ENCODE measurements at places on chromosomes 2 and 18.
A peak's percentile ranks its signal among the peaks of the same experiment; 100 is the strongest.

DNA sequence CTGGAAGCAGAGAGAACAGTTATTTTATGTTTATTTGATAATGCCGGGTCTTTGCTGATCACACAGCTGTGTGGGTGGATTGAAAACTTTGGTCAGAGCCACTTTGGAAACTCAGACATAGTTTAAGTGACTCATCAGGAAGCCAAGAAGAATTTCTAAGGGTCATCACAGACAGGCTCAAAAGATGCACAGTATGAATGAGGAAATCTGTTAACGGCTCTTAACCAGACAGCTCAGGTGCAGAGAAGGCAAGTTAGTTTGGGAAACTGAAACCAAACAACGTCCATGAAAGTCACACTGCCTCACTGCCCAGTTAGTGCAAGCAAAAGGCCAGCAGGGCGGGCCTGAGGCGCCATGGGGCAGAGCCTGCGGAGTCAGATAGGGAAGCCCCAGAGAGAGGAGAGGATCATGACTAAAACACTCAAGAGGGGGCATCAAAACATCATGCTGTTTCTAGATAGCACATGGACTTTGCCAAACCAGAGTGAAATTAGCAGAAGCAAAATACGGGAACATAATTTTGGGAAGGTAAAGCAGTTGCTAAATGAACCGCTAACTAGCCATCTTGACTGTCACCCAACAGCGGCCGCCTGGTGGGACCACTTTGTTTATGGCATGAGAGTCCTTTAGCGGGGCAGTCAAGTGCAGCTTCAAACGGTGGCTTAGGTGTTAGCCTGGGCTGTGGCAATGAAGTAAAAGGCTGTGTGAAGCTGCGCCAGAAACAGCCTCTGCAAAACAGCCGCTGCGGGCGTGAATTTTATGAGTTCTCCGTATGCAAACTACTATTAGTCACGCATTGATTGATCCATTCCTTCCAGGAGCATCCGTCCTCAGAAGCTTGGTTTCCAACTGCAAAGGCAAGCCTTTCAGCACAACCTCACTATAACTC is 101.2 kb downstream of the KCTD18 start:
- no peak for DNase-seq

DNA sequence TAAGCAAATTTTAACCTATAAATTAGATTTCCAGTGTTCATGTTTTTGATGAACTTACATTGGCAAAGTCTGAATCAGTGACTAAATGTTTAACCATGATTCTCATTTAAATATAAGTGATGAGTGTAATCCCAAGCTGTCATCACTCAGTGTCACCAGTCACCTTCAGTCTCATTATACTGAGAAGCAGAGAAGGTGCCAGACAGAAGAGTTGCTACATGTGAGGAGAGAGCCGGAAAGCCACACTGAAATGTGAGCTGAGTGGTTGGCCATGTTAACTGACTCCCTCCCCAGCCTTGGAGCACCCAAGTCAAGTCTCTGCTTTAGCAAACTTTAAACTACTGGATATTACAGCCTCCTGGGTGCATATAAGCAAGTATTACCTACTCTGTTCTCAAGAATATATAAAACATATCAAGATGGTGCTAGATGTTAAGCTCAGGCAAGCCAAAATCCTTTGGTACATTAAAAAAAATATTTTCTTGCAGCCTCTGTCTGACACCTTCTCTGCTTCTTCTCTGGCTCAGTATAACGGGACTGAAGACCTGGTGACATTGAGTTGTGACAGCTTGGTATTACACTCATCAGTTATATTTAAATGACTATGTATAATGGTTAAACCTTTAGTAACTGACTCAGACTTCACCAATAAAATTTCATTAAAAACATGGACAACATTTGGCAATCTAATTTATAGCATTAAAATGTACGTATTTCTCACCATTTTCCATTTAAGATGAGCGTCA is 75.8 kb upstream of the MAP3K20 start:
- DNase-seq: no peak

- no peak for DNase-seq
These were observed 2.7 kb upstream of the HSBP1L1 start for GRCh38 chr18:79961527-79962291.

GRCh38 chr2:226760412-226761194 is 39.0 kb downstream of the IRS1 start:
- no peak for DNase-seq

DNA sequence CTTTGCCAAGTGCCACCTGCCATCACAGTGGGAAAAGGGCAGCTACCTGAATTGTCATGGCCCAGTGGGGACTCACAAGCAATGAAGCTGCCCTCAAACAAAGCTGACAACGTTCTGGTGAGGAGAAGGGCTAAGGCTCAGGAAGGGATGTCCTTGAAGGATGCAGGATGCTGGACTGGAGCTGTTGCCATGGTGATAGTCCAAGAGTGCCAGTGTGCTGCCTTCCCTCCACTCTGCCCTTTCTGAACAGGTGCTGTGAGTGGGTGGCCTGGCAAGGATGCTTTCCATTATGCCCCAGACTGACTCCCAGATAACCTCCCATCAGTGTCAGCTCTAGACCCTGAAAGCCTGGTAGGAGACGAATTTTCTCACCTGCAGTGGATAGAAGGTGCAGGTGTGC is 137.8 kb upstream of the GYPC start:
- DNase-seq: no peak

DNA sequence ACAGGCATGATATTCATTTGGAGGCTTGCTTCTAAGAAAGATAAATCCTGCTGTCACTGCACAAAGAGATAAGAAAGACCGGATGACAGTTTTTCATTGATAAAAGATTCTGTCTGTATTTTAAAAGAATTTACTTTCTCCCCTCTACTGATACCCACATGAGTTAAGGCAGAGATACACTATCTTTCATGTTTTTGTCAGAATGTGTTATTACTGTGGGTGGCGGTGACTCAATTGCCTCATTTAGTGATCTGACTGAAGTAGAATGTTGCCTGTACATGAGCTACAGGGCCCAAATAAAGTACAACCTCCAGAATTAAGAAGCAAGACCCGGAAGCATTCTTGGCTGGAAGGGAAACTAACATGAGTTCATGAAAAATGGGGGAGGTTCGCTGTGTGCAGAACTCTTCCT is 480.0 kb downstream of the SLC4A3 start:
- no peak for DNase-seq

DNA sequence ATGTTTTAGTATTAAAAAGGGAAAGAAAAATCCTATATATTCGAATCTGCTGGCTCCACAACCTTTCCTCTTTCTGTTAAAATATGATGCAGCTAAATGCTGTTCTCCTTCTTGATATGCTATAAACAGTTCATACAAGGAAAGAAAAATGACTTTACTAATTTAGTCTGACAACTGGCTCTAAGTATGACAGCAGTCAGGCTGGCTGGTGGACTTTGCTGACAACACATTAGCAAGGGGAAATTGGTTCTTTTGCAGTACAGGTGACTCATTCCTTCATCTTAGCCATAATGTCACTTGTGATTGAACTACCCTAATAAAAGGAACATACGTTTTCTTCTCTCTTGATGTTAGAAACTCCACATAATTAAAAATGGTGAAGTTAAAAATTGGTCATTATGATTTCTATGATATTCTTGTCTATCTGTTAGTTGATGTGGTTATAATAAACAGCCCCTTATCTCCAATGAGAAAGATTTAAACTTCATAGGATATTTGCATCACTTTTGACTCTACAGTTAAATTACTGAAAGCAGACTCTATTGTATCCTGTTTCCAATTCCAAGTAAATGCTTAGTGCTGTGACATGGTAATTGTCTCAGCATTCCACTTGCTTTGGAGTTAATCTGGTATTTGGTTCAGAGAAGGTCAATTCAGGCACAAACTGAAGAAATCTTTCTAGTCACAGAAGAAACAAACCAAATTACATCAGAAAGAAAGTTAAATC is 315.3 kb upstream of the GULP1 start:
- no peak for DNase-seq

GRCh38 chr18:28078849-28079248 is 98.1 kb downstream of the CDH2 start:
- no peak for DNase-seq

DNA sequence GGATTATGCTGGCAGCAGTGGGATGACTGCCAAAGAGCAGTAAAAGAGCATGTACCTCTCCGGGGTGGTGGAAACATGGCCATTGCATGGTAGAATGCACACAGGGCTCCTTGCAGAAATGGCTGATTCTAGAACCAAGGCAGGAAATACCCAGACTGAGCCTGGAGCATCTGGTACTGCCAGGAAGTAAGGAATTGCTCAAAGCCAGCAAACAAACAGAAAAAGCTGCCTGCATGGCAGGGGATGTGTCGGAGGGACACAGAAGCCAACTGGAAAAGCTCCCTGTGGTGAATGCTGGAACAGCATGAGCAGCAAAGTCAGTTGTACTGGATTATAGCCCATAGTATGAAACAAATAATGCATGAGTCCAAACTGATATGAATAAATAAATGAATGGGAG is 78.0 kb upstream of the NFATC1 start:
- DNase-seq: no peak

DNA sequence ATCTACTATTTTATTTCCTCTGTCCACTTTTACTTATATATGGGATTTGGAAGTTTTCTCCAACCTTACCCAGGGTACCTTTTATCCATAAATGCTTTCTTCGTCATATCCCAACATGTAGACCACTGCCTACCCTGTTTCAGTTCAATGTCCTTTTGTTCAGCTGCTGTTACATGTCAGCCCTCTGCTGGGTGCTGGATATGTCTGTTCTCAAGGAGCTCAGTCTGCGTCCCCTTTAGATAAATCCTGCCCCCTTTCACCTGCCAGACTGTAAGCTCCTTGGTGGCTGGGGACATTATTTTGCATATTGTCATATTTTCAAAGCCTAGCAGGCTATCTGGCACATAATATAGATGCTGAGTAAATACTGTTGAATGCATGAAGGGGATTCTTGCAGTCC is 53.2 kb downstream of the NEMP2 start:
- DNase-seq: no peak

- no peak for DNase-seq
These were observed 23.8 kb downstream of the GRHL1 start for GRCh38 chr2:9975328-9975727.

GRCh38 chr2:46490521-46491141 is 11.3 kb downstream of the TMEM247 start:
- DNase-seq: peak; percentile 12

DNA sequence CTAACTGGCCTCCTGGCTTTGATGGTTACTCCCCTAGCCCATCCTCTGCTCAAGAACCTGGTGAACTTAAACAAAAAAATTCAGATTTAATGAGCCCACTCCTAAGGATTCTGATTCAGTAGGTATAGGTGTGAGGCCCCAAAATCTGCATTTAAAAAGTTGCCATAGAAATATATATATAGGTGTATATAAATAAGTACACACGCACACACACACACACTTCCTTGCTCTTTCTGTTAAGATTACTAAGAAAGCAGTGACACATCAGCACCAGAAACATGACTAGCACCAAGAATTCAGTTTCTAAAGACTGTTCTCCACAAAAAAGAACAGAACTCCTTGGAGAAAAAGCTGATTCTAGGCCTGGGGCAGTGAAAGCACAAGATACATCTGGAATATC is 17.8 kb downstream of the EML6 start:
- DNase-seq: no peak

DNA sequence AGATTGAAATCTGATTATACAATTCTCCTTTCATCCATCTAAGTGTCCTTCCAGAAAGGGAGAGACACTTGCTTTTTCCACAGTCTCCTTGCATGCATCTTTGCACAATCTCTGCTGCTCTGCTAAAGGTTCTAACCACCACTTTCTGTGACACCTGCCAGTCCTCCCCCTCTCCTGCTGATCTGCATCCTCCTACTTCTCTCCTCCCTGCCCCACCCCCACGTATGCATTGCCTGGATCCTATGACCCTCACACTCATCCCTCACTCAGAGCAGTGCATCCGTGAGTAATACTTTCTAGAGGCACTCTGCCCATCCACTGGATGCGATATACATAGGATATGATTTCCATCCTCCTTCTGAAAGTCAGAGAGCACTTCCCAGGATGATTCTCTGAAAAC is 27.7 kb upstream of the TRAPPC8 start:
- DNase-seq: peak; percentile 6

DNA sequence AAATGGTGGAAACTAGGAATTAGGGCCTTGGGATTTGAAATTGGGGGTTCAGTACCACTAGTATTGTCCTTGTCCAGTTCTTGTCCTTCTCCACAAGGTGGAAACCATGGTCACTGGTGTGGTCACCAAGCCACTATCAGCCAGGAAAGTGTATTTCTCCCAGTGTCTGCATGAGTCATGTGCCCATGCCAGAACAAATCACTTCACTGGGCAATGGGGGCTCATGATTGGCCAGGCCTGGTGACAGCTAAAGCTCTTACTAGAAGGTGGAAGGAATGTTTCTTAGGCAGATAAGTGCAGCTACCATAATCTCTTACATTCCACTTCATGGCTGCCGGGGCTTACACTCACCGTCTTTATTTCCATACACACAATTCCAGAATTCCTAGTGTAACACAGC is 124.8 kb upstream of the TACR1 start:
- DNase-seq: no peak

GRCh38 chr2:110977403-110977802 is 143.3 kb upstream of the BCL2L11 start:
- no peak for DNase-seq

- DNase-seq: peak; percentile 74
These were observed at the start of gene EMX1 for GRCh38 chr2:72917138-72917876. EMX1 (plus strand) TSS chr2:72917519; CDS start chr2:72917853, 334 bp downstream.

DNA sequence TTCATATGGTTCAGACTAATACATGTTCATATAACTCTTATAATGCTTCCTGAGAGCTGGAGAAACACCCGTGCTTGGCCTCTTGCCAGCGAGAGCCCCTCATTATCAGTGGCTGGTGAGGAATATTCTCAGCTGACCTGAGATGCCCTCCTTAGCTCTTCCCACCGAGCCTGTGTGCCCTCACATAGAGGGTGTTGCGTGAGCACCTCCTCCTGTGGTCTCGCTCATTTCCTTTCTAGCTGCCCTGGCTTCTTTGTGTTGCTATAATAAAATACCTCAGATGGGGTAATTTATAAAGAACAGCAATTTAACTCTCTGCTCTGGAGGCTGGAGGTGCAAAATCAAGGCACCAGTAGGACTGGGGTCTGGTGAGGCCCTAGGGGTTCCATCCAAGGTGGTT is 80.5 kb upstream of the ALKAL2 start:
- DNase-seq: no peak

DNA sequence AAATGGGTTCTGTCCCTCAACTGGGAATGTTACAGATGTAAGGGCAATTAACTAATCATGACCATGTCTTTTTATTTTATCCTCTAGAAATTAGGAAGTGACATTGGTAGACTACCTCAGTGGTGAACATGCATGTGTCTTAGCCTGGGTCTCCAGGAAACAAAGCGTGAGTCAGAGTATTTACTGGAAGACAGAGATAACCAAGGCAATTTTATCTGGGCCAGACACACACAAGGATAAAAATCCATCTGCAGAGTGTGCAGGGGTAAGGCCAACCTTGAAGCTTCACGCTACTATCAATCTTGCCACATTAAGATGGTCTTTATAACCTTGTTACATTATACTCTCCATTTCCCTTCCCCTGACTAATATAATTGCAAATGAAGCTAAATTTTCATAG is 487.5 kb downstream of the SUCLG1 start:
- DNase-seq: no peak
